ENCODE measurements at places on chromosomes 1 and 21.

DNA sequence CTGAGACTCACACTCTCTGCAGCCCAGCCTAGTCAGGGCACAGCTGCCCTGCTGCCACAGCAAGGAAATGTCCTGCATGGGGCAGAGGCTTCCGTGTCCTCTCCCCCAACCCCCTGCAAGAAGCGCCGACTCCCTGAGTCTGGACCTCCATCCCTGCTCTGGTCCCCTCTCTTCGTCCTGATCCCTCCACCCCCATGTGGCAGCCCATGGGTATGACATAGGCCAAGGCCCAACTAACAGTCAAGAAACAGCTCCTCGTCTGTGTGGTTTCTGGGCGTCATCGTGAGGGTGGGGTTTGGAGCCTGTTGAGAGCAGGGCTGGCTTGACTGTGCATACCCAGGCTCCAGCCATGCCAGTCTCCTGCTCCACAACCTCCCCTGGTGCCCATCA, 19.5 kb downstream of the FAAH start:
- DNase-seq = no peak

DNA sequence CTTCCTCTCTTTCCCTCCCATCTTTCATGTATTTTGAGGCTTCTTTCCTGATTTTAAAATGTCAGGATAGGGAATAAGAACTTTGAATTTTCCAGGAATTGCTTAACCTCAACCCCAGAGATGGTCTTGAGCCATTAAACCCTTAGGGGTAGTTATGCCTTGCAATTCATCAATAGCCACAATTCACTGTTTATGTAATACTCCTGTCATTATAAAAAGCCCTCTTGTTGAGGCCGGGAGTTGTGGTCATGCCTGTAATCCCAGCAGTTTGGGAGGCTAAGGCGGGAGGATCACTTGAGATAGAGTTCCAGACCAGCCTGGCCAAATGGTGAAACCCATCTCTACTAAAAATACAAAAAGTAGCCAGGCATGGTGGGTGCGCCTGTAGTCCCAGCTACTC, 24.5 kb downstream of the SPATA45 start:
- no peak for DNase-seq

DNA sequence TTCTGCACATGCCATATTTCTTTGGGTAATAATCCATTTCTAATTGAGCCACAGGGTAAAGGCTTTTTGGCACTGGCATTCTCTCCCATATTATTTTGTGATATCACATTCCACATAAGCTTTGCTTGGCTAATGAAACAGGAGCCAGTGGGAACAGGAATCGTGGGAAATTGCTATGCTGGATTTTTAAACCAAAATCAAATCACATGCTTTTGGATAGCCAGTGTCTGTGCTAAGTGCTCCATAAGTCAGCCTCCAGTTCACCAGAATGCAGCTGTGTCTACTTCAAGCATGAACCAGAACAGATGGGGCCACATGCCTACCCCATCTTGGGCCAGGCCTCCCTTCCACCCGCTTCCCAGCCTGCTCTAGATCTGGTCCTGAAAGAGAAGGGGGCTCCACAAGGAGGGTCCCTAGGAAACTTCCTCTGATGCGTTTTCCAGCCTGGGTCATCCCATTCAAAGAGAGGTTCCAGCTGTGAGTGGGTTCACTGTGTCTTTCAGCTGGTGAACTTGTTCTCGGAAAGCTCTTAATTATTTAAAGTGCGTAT, 131.2 kb upstream of the COA6 start:
- DNase-seq = no peak

DNA sequence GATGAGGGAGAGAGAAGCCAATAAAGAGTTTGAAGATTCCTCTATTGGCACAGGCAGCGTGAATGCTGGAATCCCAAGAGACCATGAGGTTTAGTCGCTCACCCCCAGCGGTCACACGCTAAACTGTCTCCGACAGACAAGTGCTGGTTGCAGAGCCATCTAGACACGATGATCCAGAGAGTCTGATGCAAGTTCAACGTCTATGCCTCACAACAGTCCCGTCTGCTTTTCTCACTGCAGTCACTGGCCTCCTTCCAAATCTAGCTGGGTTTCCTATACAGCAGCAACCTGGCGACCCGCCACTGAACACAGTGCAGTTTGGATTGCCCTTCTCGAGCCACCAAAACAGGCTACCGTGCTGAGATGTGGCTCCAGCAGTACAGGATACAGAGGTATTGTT, 98.6 kb upstream of the KRTAP19-8 start:
- DNase-seq = no peak

GRCh38 chr1:201648066-201648906, 109.4 kb downstream of the NAV1 start:
- DNase-seq = peak; percentile 25

DNA sequence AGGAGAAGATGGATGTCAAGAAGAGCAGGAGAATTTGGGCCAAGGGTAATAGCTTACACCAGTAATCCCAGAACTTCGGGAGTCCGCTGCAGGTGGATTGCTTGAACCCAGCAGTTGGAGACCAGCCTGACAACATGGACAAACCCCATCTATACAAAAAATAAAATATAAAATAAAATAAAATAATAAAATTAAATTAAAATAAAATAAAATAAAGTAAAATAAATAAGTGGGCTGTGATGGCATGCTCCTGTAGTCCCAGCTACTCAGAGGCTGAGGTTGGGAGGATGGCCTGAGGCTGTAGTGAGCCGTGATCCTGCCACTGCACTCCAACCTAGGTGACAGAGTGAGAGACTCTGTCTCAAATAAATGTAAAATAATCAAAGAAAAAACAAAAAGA, 1946.7 kb downstream of the MRPL39 start:
- DNase-seq = no peak

- peak; percentile 61 for DNase-seq
Observed at GRCh38 chr1:180923021-180923841, 10.5 kb downstream of the KIAA1614 start.

GRCh38 chr21:37724201-37724600, 192.1 kb downstream of the KCNJ6 start:
- DNase-seq = no peak

GRCh38 chr1:215543191-215543606, 23.9 kb upstream of the KCTD3 start:
- DNase-seq = no peak

GRCh38 chr1:58722967-58723366, 23.1 kb upstream of the MYSM1 start:
- no peak for DNase-seq

DNA sequence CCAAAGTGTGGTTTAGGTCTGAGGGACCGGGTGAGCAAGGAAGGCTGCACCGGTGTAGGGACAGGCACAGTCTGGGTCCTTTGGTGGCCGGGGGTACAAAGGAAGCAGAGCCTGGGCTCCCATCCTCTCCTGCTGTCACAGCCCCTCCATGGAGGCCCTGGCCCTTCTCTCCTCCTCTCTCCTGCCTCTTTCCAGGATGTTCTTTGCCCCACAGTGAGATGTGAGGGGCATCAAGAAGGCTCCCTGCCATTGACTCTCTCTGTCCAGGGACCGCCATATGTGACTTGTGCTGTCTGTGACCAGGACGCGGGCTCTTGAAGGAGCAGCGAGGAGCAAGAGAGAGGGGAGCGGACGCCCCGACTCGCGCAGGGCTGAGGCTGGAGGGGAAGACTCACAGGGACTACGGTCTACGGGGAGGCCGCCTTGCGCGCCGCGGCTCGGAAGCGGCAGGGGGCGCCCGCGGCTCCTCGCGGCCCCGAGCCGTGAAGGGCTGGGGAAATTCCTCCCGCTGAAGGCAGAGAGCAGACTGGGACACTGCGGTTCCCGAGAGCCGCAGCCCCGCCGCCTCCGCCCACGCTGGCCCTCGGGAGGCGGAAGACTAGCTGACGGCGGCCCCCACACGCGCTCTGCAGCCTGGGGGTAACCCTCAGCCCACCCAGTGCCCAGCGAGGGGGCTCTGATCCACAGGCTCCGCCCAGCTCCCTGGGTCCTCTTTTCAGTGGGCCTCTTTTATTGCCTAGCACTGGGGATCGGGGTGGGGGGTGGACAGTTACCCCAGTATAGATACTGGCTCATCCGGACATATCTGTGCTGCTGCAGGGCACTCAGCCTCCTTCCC, 40.8 kb downstream of the MAB21L3 start:
- DNase-seq = peak; percentile 71

Data from T1000 (cell line).